ENCODE measurements at places on chromosomes 2 and 18.

- DNase-seq: peak; percentile 28
Measured at GRCh38 chr2:28869494-28870145, 489 bp downstream of the TRMT61B start.

- no peak for DNase-seq
Measured at GRCh38 chr18:25497151-25497794, 145.3 kb upstream of the ZNF521 start.

DNA sequence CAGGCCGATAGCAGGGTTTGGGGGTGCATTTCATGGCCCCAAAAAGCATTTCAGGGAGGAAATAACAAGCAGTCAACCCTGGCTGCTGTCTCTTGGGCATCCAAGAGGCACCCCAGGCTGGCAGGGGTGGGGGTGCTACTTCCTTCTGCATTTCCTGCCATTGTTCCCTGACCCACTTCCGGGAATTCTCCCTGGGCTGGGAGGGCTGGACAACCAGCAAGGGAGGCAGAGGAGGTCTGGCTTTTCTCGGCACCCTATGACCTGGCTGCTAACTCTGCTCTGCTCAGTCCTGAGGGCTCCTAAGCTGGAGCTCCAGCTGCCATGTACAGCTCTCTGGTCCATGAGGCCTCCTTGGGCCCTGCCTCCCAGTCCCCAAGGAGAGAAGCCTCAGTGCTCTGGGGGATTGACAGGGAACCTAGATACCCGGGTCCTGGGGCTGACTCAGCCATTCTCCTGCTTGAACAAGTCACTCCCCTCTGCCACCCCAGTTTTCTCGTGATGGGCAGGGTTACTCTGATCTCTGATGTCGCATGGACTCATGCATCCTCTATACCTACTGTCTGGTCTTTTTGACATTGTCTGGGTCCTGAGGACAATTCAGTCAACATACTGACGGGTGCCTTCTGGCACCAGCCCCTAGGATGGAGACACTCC is 47.2 kb downstream of the DYSF start:
- DNase-seq: no peak

- no peak for DNase-seq
Measured at GRCh38 chr2:46226620-46227019, 70.6 kb upstream of the EPAS1 start.

GRCh38 chr18:63775166-63775730 is at the start of gene SERPINB7:
SERPINB7 (plus strand) TSS chr18:63775418; CDS start chr18:63782373, 6,955 bp downstream.
- DNase-seq: no peak

GRCh38 chr2:35033748-35034147 is 1321.8 kb upstream of the CRIM1 start:
- no peak for DNase-seq

DNA sequence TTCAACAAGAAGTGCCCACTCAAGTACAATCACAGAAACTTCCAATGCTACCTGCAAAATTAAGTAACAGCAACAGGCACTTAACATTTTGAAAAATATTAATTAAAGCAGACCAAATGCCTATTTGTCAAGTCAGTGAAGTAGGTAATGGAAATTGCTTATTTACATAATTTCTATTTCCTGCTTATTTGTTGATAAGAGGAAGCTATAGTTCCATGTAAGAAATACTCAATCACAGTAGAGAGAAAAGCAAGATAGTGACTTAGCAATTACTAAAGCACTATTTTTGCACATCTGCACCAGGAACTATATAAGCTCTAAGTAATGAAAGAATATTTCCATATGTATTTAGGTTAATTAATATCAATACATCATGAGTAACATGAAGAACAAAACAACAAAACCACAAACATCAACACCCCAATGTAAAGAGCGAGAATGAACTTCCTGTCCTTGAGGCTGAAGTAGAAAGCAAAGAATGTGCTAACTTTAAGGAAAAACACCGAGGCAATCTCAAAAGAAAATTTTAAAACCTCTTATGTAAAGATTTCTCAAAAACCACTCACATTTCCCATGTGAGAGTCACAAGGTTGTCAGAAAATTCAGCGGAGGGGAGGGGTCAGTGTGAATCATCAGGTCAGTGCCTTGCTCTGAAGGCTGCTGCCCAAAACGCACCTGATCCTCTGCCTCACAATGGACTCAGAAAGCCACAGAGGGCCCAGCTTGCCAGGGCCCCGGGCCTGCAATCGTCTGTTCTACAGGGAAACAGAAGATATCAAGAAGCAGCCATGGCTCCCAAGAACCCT is 12.5 kb downstream of the NPC1 start:
- DNase-seq: no peak

GRCh38 chr18:10743766-10744165 is 217.9 kb downstream of the NAPG start:
- DNase-seq: no peak

DNA sequence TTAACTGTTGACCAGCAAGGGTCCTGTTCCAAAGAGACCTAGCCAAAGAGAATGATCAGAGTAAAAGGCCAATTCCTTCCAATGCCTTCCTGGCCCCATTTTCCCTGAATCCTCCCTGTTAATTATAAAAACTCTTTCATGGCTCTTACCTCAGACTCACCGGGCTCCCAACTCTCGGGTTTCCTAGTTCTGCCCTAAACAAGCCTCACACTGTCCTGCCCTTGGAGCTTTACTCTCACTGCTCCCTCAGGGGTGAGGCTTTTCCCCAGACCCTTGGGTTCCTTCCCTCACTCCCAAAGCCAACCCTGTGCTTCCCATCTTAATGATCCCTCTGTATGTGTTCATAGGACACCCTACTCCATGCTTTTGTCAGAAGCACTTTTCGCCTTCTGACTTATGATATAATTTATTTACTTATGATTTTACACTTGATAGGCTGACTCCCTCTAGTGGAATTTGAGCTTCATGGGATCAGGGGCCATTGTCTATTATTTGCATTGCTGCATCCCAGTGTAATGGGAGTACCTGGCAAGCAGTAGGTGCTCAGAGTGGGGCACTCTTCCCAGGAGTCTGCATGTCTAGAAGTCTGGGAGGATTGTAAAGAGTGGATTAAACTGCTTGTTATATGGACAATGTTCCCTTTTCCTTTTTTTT is 29.9 kb upstream of the ZNG1B start:
- no peak for DNase-seq

- no peak for DNase-seq
Measured at GRCh38 chr2:8394569-8395359, 287.1 kb upstream of the ID2 start.

- DNase-seq: no peak
Measured at GRCh38 chr2:100882645-100883613, 63.0 kb downstream of the NPAS2 start.

DNA sequence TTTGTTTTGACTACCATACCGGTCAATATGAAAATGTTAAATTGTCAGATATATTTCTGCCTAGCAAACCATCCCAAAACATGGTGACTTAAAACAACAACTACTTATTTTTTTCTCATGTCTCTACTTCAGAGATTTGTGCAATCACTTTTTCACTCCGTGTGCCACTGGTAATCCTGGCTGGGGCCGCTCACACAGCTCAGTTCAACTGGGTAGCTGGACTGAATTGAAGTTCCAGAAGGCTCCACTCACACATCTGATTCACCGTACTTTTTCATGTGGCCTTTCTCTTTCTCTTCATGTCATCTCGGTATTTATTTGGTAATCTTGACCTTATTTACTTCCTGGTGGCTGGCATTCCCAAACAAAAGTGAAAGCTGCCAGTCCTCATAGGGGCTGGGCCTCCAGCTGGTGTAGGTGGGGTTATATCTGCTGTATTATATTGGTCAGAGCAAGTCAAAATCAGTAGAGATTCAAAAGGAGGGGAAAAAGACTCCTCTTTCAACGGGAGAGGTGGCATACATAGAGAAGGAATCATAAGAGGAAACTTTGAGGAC is 513.9 kb upstream of the NXPH2 start:
- DNase-seq: no peak

- peak; percentile 34 for DNase-seq
Measured at GRCh38 chr2:73111073-73112025, 1.4 kb downstream of the RAB11FIP5 start.

- no peak for DNase-seq
Measured at GRCh38 chr18:79812052-79812451, 14.3 kb downstream of the KCNG2 start.

DNA sequence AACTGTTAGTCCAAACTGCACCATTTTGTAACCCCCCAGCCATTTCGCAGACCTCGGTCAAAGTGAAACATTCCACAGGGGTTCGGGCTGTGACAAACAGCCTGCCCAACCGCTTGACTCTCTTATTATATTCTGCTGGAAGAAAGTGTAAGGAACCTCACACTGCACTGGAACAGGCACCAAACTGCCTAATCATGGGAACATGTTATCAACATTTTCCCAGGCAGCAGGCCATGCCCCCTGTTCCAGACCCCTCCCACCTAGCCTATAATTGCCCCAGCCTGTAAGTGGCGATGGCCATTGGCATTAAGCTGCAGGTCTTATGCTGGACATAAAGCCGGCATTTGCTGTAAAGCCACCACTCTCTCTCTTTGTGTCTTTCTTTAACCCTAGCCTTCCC is 16.9 kb downstream of the LYG2 start:
- no peak for DNase-seq

DNA sequence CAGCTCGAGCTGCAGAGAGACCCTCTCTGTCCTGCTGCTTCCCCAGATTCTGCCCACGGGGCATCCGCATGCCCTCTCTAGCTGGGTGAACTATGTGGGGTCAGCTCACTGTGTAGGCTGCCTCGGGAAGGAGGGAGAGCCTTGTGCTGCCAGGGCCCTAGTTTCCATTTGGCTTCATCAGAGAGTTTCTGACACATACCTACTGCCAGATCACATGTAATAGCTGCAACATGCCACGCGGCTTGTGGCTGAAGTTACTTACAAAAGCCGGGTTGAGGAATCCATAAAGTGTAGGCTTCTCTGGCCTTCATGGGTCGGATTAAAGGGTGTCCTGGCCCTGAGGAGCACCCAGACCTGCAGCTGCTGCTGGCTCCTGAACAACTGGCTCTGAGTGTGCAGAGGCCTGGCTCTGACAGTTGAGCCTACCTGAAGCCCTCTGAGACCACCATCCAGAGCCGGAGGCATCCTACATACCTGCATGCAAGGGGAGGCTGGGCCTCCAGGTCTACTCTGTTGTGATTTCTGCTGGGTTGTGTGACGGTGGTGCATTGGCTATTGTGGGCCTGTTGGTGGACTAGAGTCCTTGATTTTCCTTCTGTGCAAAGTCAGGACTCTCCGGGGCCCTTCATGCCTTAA is 130.0 kb downstream of the SH3RF3 start:
- no peak for DNase-seq

DNA sequence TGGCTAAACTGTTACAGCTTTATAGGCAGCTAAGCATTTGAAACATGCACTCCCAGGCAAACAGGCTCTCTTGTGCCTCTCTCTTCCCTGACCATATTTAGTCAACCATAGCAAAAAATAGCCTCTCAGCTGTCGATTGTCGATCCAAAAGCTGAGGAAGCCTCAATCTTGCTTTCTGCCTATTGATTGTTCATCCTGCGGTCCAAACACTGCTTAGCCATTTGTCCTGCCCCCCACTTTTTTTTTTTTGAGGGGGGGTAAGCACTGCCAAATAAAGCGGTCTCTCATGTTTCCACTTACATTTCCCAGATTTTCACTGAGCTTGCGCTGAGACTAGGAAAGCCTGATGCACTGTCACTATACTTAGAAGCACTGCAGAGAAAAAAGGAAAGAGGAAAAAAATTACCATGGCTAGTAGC is 90.8 kb downstream of the MIB1 start:
- no peak for DNase-seq

- no peak for DNase-seq
Measured at GRCh38 chr2:37631698-37632097, 39.7 kb downstream of the CDC42EP3 start.

DNA sequence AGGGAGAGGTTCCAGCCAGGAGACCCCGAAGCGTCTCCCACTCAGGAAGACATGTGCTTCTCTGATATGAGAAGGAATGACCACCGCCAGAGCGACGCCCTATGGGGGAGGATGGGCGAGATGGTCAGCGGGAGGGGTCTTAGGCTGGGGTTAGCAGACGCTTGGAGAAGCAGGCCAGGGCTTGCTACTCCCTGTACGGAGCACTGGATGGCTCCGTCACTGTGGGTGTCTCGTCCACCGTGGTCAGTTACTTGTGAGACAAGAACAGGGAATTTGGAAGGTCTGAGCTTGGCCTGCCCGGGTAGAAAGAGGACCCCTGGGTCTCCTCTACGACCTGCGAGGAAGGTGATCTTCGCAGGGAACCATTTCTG is 39.8 kb downstream of the TMEM18 start:
- no peak for DNase-seq

Measured in psoas muscle (tissue), 8 donors.